ENCODE measurements at places on chromosomes 4 and X. TPM values are rescaled to one million over a fixed set of nuclear protein-coding genes. Genes with fewer than 3 reads are reported as not detected.

The HDAC8 gene
- 33.4 TPM for total RNA-seq

The MAGEB6B gene
- not detected for total RNA-seq

The CFI gene
- total RNA-seq: 15.0 TPM

The BMPR1B gene
- 0.49 TPM for total RNA-seq

The GC gene
- not detected for total RNA-seq

The AFP gene
- total RNA-seq: not detected

The PLXNB3 gene
- 36.1 TPM for total RNA-seq

The FABP2 gene
- total RNA-seq: not detected

The ASB12 gene
- total RNA-seq: not detected

The DCK gene
- 10.3 TPM for total RNA-seq

GRCh38 chrX:24145303-24146186, 4.0 kb upstream of the ZFX start:
- no peak for DNase-seq

- DNase-seq: no peak
These were observed 371.7 kb downstream of the AFF2 start for GRCh38 chrX:148872161-148872535.

- no peak for DNase-seq
These were observed 86.0 kb downstream of the PJA1 start for GRCh38 chrX:69079268-69079667.

DNA sequence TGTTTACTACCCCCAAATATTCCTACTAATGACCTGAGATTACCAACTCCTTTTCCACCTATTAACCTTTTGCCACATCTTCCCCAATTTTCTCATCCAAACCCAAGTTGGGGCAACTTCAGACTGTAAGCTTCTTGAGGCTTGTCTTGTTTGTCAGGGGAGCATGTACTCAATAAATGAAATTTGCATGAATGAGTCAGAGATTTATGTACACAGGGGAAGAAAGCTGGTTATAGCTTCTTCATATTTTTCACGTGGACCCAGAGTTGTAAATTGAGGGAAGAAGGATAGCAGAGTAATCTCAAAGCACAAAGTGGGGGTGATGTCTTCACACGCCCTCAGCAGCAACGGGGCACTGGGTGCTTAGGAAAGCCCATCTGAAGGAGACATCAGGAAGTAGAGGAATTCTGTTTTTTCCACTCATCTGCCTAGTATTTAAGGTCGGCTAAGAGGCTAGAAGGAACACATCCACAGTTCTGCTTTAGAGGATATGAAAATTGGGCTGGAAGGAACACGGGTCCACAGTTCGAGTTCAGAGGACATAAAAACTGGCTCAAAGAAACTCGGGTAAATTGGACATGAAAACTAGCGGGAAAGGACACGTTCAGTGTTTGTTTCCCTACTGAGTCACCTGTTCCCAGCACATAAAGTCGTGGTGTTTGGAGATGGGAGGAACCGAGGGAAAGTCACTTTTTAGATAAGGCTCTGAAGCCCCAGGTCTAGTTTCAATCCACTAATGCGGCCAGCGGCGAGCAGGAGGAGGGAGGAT, 696 bp upstream of the CA5B start:
- no peak for DNase-seq

GRCh38 chr4:105587841-105588240, 35.4 kb downstream of the ARHGEF38 start:
- no peak for DNase-seq

GRCh38 chr4:127012549-127012948, 620.2 kb upstream of the INTU start:
- no peak for DNase-seq

- DNase-seq: no peak
These were observed 423 bp downstream of the RPL39 start for GRCh38 chrX:119790977-119791436.

- DNase-seq: no peak
These were observed 52.6 kb upstream of the PDHA1 start for GRCh38 chrX:19291086-19291485.

GRCh38 chrX:31136144-31136611, 64.3 kb upstream of the FTHL17 start:
- DNase-seq: no peak

DNA sequence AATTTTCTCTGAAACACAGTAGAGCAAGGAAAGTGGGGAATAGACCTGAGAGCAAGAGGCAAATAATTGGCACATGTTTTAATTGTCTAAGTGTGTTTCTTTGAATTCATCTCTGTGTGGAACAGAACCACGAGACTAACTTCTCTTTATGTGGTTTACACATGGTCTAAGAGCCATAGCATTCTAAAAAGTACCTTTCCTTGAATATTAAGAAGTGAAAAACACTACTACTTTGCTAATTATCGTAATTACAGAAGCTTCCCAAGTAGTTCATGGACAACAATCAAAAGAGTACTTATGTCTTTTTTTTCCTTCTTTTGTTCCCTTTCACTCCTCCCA, 2.9 kb upstream of the CYBB start:
- DNase-seq: no peak

DNA sequence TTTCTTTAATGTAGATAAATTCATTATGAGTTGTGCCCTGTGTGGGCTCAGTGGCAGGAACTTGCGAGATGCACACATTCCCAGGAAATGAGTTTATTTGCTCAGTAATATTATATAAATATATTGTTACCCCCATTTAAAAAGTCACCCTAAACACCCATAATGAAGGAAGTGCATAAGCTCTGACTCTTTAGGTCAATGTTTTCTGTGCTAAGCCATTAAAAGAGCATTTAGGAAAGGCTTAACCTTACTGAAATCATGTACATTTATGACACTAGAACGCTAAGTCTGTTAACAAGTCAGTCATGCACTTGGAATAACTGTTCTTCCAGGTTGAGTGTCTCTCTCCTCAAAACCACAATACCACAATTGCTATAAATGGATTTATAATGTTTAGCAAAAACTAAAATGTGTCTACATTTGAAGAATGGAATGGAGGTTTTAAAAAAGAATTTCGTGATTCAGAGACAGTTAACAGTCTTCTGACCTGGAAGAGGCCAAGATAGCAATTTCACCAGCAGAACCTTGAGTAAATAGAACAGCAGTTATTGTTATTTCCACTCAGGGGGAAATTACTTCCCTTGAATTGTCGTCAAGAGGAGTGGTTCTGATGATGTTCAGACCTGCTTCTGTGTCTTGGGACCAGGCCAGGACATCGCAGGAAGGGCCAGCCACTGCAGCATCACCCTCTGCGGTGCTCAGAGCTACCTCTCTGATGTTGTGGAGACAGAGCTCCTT, 91.1 kb upstream of the VEGFC start:
- DNase-seq: no peak

DNA sequence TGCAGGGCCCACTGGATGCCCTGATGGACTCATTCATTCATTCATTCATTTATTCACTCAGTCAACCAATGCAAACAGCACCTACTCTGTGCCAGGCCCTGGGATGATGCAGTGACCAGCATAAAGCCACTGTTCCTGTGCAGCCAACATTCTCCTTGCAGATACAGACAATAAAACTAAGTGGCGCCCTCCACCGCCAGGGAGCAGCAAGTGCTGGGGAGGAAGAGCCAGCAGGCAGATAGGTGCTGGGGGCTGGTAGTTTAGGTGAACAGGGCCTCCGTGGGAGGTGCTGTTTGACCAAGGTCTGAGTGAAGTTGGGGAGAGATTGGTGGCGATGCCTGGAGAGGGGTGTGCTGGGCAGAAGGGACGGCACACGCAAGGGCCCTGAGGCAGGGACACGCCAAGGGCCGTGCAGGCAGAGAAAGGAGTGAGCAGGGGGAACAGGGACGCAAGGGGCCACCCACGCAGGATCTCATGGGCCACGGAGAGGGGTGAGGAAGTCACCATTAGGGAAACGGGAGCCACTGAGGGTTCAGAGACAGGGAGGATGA, 65.5 kb downstream of the WFS1 start:
- no peak for DNase-seq

DNA sequence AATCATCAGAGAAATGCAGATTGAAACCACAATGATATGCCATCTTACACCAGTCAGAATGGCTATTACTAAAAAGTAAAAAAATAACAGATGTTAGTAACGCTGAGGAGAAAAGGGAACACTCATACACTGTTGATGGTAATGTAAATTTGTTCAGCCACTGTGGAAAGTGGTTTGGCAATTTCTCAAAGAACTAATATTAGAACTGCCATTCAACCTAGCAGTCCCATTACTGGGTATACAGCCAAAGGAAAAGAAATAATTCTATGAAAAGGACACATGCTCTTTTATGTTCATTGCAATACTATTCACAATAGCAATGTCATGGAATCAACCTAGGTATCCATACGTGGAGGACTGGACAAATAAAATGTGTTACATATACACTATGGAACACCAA, 566.3 kb downstream of the STPG2 start:
- no peak for DNase-seq

DNA sequence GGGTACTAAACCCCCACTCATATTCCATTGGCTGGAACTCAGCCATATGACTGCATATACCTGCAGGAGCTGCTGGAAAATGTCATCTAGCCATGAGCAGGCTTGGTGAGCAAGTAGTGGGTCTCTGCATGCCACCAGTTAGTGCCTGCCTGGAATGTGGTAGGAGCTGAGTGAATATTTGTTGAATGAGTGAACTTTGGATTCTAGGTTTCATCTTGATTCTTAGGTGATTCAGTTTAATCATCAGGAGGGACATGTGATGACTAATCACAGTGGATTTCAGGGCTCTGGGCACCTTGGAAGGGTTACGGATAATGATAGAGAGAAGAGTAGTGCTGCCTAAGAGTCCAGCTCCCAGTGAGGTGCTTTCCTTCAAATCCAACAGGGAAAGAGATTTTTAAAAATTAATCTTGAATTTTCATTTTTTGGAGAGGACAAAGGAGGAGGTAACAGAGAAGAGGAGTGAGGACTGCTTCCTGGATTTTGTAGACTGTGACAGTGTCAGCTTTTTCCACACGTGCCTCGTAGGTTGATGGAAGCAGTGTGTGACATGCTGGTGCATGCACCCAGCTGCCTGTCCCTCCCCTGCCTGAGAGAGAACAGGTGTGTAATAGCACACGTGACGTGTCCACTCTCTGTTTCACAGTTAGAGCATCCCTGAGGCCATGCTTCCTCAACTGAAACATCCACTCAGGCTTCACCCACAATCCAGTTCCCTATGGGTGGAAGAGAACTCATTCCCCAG, 30.4 kb downstream of the NHS start:
- DNase-seq: no peak

DNA sequence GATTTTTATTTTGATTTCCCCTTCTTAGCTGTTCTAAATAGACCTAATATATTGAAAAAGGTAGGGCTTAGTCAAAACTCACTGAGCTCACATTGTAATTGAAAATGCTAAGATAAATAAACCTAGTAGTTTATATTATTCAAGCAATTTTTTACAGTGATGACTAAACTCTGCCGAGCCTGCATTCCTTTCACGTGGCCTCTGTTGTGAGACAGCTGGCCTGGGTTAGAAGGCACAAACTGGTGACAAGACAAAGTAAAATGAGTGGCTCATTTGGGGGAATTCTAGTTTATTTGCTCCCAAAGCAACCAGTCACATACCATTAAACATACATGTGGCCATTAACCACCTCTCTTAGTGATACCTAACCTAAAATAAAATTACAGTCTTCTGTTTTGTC, 169.4 kb upstream of the TEX13C start:
- no peak for DNase-seq

DNA sequence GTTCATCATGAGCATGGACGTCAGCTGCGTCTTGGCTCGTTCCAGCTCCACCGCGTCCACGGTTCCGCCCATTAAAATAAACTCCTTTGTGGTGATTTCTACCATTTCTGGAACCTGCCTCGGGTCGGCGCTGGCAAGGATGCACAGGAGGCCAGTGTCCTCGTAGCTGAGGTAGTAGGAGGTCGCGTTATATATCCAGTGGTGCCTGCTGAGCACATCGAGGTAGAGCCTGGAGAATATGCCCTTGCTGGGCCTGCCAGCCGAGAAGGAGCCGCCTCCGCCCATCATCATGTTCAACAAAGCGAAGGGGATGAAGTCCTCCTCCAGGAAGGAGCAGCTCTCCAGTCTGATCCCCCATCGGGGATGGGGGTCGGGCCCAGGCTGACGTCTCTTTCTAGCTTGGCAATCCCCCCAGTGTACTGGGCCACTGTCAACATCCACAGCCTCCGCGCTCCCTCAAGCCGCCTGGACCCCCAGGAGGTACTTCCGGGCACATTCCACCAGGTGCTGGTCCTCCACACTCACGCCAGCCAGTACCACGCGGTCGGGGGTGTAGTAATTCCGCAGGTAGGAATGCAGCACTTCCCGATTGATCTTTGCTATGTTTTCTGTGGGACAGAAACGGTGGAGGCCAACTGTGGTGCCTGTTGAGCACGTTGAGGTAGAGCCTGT, 120.9 kb upstream of the GRID2 start:
- no peak for DNase-seq

GRCh38 chr4:91963486-91963885, 340.3 kb upstream of the GRID2 start:
- no peak for DNase-seq

GRCh38 chr4:86026720-86027119, 333.1 kb downstream of the MAPK10 start:
- no peak for DNase-seq

All from vagina (tissue), 2 donors.